ENCODE measurements at places on chromosomes 11 and 22.

DNA sequence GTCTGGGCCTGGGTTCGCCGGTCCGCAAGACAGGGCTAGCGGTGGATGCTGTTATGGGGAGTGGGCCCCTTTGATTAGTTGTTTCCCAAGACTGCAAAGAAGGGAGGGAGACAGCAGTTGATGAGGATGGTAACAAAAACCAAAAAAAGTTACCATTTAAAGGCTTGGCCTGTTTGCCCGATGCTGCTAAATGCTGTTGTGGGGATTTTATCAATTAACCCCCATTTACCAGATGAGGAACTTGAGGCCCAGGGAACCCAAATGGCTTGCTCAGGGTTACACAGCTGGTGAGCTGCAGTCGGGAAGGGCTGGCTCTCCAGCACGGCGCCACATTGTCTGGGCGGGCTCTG is 3.4 kb downstream of the TRPT1 start:
- DNase-seq: no peak

GRCh38 chr11:130727157-130728119 is 188.8 kb downstream of the SNX19 start:
- no peak for DNase-seq

- DNase-seq: no peak
Observed at GRCh38 chr22:36798674-36799066, 18.2 kb downstream of the PVALB start.

DNA sequence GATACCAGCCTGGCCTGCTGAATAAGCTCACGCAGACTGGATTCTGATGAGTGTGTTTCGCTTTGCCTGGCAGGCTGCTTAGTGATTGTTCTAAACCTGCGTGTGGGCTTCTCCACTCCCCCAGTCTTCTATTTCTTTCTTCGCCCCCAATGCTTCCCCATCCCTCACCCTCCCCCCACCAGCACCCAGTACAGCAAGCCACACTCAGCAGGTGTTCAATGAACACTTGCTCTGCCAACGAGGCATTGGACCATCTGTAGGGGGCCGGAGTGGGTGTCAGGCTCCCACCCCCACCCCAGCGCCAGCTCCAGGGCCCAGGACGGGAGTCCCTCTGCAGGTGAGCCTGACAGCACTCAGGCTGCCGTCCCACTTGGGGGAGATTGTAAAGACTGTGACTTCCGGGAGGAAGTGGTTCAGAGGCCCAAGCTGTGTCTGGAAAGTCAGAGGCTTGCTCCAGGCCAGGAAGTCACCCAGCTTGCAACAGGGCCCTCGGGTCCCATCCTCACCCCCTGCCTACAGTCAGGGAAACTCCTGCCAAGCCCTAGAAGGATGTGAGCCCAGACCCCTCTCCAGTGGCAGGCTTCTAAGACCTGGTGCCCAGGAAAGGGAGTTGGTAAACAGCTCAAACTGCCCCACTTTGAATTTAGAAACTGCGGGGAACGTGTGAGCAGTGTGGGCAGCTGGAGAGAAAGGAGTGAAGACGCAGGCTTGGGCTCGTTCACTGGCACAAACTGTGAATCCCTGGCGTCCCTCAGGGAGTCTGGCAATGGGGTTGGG is 66.3 kb upstream of the PRDM11 start:
- no peak for DNase-seq

DNA sequence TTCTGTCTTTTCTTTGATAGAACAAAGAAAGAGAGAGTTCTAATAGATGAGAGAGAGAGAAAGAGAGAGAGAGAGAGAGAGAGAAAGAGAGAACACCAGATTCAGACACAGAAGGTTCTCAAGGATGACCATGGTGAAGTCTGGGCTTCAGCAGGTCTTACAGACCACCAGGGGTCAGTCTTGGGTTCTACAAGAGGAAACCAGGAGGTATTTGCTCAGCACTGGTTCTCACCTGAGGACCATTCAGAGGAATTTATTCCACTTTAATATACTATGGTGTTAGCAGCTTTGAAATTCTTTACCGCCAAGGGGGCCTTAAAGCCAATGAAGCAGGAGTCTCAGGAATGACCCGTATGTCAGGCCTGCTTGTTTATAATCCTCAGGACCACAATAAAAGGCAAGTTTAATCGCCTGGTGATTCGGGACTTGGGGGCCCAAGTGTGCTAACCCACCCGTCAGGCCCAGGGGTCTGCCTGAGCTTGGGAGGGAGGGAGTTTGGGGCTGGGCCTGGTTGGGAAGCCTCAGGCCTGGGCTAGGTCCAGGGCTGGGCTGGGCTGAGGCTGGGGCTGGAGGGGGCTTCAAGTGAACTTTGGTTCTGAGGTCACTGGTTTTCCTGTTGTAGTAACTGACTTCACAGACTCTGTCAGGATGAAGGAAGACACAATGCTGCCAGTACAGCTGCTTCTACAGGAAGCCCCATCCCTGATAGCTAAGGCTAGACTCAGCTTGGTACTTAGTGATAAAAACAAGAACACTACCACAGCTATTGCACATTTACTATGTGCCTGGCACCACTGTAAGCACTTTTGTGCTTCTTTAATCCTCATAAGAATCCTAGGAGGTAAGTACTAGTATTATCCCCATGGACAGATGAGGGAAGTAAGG is 179.2 kb upstream of the ZBED5 start:
- no peak for DNase-seq

DNA sequence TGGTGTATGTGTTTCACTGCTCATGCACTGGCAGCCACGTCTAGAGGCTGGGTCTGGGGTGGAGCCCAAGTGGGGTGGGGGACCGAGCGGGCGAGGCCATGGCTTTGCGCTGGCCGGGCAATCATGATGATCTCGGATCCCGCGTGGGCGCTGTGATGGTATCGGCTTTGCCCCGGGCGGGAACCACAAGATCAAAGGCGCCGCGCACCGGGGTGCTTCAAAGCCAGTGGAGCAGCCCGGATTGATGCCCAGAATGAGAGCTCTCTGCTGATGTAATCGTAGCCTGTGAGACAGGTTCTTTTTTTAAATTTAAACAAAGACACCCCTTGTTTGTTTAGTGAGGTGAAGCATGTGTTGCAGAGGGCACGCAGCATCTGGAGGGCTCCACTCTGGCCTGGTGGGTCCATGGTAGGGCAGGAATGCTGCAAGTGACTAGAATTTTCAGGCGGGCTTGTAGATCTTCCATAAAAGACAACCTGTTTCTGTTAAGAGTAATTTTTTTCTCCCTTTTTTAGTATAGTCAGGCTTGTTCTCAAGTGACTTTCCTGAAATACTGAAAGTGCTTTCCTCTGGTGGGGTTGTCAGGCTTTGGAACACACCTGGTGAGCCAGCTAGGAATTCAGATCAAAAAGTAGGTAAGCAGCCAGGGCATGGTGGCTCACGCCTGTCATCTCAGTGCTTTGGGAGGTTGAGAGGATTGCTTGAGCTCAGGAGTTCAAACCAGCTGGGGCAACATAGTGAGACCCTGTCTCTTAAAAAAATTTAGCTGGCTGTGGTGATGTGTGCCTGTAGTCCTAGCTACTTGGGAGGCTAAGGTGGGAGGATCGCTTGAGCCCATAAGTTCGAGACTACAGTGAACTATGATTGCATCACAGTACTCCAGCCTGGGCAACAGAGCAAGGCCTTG is 40.7 kb downstream of the ZNRF3 start:
- no peak for DNase-seq

DNA sequence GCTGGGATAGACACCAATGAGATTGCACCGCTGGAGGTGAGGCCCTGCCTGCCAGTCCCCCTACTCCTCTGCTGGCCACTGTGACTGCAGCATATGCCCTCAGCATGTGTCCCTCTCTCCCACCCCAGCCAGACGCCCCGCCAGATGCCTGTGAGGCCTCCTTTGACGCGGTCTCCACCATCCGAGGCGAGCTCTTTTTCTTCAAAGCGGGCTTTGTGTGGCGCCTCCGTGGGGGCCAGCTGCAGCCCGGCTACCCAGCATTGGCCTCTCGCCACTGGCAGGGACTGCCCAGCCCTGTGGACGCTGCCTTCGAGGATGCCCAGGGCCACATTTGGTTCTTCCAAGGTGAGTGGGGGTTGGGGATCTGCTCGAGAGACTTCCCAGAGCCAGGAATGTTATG is 5.7 kb upstream of the SMARCB1 start:
- no peak for DNase-seq

GRCh38 chr11:35162745-35163144 is 23.8 kb downstream of the CD44 start:
- DNase-seq: no peak

GRCh38 chr11:113213549-113213948 is 100.8 kb upstream of the TTC12 start:
- no peak for DNase-seq

- DNase-seq: no peak
Observed at GRCh38 chr11:64522036-64522435, 69.0 kb upstream of the SLC22A12 start.

DNA sequence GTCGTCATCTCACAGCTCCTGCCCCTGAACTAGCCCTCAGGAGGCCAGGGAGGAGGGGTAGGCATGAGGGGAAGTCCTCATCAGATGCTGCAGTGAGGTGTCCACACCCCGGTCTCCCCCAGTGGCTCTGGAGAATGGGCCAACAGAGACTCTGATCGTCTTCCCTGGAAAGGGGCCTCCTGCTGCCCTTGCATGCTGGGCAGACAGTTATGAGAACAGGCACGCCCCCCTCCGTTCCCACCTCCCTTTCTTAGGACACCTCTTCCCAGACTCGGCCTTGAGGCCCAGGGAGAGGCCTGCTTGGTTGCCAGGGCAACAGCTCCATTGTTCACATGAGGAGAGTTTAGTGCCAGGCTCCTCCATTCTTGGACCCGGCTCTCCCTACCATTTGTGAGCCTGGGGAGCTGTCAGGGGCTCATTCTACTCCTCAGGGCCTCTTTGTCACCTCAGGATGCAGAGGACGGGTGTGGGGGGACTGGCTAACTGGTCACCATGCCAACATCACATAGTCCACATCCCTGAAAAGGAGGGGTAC is 157.7 kb downstream of the TTC17 start:
- DNase-seq: no peak

- no peak for DNase-seq
Observed at GRCh38 chr11:125092669-125093068, 18.8 kb downstream of the TMEM218 start.

DNA sequence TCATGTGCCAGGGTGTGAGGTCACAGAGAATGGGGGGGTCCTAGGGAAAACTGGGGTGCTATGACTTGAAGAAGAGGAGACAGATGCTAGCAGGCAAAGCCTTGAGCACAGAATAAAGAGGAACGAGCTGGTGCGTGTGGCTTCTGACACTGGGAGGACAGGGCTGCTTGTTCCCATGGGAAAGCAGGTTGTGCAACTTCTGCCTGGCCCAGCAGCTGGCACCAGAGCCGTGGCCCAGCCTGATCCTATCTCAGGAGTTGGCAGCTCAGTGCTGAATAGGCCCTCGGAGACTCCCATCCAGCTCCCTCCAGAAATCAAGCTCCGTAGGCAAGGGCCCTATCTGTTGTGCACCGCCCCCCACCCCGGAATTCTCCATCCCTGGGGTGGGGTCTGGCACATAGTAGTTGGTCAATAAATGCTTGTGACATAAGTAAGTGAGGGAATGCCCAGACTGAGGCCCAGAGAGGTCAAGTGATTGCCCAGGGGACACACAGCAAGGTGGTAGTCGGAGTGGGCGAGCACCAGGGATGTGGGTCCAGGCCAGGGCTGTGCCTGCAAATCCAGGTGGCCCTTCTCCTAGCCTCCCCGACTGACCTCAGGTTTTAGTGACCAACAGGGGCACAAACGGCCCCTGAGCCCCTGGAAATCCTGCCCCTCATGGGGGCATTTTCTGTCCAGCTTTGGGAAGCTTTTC is 19.5 kb upstream of the FADD start:
- no peak for DNase-seq

GRCh38 chr11:114219559-114220349 is 76.4 kb upstream of the NNMT start:
- DNase-seq: no peak

DNA sequence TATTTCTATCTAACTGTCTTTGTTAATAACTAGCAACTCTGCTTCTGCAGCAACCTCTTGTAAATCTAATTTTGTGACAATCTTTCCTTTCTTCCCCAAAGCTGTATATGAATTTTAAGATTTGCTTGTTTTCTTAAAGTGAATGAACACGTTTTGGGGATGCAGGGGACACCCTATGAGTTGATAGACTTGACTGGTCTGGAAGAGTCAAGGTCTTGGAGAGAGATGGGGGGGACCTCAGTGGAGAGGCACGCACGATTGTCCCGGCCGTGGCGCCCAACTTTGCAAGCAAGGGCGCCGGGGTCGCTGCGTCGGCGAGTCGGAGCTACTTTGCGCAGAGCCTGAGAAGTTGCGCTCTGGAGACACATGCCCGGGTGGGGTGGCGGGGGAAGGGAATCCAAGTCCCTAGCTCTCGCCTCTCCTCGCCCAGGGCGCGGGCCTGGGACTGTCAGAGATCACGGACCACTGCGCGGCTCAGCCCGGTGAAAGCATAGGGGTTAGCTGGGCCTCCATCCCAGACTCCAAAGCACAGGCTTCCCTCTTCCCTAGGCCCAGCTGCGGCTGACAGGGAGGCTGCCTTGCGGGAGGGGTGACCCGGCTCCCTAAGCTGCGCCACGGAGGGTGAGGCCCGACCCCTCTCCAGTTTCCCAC is 854 bp downstream of the ABCC8 start:
- DNase-seq: no peak

DNA sequence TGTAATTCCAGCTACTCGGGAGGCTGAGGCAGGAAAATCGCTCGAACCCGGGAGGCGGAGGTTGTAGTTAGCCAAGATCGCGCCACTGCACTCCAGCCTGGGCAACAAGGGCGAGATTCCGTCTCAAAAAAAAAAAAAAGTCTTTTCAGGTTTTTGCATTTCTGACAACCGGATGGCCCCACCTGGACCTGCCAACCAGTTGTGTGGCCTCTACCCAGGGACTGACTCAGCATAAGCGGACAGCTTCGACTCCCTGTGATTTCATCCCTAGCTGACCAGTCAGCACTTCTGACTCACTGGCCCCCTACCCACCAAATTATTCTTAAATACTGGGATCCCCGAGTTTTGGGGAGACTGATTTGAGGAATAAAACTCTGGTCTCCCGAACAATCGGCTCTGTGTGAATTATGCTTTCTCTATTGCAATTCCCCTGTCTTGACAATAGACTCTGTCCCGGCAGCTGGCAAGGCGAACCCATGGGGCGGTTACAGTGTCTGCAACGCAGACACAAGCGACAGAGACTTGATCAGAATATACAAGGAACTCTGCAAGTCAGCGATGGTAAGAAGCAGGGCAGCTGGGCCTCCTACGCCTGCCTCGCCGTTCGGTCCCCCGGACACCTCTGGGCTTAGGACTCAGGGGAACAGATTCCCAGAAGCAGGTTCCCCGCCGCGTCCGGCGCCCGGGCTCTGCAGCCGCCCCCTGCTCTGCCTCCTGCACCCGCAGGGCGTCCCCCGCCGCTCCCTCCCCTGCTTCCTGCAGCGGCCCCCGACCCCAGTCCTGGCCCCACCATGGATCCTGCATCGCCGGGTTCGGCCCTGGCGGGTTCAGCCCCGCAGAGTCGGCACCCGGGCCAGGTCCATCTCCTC is 741 bp upstream of the TALDO1 start:
- no peak for DNase-seq

- DNase-seq: no peak
Observed at GRCh38 chr11:15742626-15743519, 613.5 kb downstream of the SOX6 start.

- DNase-seq: no peak
Observed at GRCh38 chr22:36010882-36011281, 17.7 kb downstream of the RBFOX2 start.

Data from AG04449 (cell line).